Caki2 (cell line): ENCODE measurements at places on chromosomes 4 and X.
A peak's percentile ranks its signal among the peaks of the same experiment; 100 is the strongest.

DNA sequence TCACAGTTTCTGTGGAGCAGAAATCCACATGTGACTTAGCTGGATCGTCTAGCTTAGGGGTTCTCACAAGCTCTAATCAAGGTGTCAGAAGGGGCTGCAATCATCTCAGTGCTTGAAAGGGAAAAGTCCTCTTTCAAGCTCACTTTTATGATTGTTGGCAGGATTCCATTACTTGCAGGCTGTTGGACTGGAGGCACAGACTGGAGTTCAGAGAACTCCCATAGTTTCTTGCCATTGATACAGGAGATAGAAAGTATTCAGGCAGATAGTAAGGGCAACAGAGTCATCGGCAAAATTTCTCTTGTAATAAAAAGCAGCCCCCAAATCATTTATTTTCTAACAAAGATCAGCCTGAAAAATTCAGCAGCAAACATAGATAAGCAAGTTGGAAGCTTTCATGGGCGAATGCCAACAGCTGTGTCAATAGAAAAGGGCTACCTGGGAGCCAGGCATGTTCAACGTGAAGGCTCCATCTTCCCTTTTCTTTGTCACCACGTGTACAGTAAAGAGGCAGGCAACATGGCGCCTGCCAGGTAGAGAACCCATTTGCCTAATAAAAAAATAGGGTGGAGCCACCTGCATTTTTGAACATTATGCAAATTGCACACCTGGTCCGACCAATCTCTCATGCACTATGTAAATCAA is 64.4 kb downstream of the CXCL13 start:
- no peak for DNase-seq

DNA sequence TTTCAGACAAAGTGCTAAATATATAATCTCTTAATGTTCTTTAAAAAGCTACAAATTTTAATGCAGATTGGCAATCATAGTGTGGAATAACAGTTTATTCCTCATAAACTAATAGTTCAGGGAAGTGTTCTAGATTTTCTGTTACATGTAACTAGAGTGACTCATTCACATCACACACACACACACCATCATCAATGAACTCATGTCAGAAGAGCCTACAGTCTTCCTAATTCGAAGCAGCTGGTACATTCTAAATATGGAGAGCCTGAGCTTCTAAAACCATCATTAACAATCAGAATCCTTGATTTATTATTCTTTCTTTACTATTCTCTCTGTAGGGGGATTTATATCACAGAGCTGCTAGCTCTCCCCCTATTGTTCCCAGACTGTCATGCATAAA is 49.6 kb downstream of the DKK2 start:
- no peak for DNase-seq

DNA sequence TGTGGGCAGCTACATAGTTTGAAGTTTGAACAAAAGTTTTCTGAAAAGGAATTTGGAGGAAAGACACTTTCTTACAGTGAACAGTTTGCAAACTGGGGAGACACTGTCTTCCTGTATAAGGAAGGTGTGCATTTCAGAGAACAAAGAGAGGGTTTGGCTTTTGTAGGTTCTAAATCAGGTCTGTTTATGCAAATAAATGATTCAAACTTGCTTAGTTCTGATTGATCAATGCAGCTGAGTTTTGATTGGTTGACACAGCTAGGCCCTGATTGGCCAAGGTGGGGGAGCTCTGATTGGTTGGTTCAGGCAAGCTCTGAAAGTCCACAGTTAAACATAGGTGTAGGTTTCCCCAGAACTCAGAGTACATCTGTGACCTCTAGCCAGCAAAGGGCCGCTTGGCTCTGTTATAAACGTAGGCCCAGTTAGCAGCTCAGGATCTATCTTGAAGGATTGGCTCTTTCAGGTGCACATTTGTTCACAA is 63.0 kb upstream of the ENPP6 start:
- no peak for DNase-seq

DNA sequence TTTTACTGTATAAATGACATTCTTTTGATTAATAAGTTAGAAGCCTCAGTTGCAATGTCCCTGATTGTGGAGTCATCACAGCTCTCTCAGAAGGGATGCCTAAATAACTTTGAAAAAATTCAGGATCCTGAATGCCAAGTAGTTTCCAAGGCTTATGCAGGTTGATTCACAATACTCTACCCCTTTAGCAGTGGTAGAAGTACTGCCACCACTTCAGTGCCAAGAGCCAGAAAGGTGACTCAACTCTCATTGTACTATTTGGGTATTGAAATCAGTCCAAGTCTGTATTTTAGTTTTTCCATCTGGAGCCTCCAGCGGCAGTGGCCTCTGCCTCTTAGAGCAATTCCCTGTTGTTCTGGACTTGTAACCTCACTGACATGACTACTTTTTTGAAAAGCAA is 320.1 kb upstream of the NDST4 start:
- DNase-seq, result no peak

DNA sequence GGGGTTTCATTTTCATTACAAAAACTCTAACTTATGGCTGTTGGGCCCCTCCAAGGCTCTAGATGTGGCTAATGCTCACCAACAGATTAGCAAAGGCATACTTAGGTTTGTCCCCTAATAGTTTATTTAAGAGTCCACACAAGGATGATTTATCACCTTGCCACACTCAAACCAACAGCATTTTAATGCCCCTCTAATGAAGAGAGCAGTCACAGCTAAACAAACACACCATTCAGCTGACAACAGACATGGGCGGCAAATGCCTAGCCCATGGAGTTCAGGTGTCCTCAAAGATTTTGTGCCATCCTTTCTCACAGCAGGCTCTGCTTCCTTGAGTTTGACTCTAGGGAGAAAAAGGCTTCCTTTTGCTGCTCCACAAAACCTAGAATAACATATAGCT is 61.8 kb upstream of the CITED1 start:
- DNase-seq, result no peak

DNA sequence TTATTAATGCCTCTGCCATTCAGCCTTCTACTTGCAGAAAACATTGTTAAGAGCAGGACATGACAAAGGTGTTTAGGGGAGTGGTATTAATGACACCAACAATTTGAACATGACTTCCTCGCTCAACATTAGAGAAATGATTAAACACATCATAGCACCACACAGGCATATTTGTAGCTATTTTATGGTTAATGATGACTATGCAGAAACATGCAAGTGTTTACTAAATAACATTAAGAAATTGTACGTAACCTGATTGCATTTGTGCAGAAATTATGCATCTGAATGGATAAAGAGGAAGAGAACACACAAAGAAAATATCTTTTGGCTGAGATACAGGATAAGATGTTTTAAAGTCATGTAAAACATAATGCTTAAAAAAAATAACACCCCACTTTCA is 323.5 kb downstream of the LDB2 start:
- DNase-seq, result no peak

- no peak for DNase-seq
Measured at GRCh38 chr4:152424977-152425376, 110.9 kb downstream of the FBXW7 start.

DNA sequence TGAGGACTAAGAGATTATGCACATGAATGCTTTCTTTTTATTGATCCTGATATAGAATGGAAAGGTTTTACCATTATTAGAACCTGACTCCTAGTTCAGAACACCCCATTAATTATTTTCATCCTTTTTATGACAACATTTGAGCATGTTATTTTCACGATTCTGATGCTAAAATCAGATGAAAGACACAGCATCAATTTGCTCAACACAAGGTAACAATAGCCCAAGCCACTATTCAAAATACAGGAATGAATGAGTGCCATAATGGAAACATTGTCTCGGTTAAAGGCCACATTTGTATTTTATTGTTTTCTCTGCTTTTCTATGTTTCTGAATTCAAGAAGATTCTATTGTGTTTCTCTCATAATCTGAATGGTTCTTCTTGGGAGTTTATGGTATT is 126.3 kb upstream of the POF1B start:
- DNase-seq, result no peak

DNA sequence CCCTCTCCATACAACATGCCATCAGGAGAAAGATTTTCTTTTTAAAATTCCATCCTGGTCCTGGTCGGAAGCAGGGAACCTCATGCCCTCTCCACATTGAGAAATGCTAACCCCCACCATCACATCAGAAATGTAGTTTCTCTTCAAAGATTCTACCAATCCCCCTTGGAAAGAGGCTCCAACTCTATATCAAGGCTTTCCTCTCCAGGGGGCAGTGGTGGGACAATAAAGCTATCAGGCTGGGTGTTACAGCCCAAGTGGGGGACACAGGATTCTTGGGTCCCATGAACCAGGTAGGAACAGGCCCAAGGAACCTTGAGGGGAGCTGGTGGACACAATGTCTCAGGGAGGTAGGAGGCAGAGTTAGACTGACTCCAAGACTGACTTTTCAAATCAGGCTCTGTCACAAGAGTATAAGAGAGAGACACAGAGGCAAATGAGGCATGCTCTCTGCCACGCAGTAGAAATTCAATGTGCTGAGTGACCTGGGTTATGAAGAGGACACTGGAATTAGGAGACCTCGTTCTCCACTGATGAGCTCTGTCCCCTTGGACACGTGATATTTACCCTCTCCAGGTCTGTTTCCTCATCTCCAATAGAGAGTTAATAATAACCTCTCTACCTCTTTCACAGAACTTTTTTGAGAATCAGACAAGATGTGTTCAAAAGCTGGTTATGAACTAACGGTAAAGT is 4.5 kb downstream of the GJB1 start:
- DNase-seq, result no peak

DNA sequence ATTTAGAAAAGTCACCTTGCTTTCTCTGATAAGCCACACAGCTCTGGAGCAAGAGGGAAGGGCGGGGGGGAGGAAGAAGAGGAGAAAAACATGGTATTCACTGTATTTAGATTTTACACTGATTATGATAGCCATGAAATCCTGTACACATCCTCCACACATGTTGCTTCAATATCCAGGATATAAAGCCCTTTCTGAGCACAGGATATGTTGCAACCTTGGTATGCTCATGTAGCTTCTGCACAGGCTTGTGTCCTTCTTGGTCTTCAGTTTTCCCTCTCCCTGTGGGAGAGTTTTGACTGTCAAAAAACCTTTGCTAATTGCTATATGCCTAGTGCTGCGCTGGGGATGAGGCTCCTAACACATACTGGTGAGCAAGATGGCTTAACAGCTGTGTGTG is 61.9 kb upstream of the DAPP1 start:
- no peak for DNase-seq

GRCh38 chrX:44785652-44786051 is 58.2 kb upstream of the DUSP21 start:
- DNase-seq, result peak; percentile 21

DNA sequence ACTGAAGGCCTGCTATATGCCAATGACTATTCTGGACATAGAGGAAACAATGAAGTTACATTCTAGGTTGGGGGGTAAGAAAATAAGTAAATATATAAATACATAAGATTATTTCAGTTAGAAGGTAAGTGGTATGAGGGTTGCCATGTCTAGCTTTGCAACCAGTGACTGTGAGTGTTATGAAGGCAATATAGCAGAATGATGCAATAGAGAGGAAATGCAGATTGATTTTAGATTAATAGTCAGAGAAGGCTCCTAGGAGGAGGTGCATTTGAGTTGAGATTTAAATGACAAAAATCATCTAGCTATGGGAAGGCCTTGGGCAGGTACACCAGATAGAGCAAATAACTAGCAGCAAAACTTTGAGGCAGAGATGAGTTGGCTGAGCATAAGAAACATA is 243.2 kb downstream of the FBXO8 start:
- DNase-seq, result no peak

DNA sequence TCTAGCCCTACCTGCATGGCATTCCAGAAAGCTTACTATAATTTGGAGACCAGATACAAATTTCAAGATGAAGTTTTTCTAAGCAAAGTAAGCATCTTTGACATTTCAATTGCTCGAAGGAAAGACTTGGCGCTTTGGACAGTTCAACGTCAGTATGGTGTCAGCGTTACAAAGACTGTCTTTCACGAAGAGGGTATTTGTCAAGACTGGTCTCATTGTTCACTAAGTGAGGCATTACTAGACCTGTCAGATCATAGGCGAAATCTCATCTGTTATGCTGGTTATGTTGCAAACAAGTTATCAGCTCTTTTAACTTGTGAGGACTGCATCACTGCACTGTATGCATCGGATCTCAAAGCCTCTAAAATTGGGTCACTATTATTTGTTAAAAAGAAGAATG is 17.6 kb downstream of the THAP9 start:
- no peak for DNase-seq

GRCh38 chr4:155966731-155967395 is 13.2 kb upstream of the CTSO start:
- DNase-seq, result no peak

- no peak for DNase-seq
Measured at GRCh38 chrX:9899640-9900111, 67.5 kb upstream of the CLDN34 start.

- peak; percentile 91 for DNase-seq
Measured at GRCh38 chr4:15677507-15677988, 4.1 kb upstream of the FAM200B start.

DNA sequence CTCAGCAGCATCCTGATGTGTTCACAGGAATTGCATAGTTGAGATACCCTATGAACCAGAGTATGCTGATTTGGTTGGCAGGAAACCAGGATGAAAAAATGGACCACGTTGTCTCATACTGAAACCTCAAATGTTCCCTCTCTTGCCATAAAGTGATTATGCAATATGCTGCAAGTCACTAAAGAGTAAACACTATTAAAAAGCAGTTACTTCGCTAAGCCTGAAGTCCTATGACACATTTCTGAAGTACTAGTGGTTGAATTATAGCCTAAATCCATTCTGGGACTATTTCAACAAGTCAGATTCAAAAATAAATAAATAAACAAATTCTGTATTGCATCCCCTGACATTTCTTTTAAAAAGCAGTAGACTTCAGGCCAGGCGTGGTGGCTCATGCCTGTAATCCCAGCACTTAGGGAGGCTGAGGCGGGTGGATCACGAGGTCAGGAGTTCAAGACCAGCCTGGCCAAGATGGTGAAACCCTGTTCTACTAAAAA is 106.0 kb upstream of the NAP1L5 start:
- DNase-seq, result peak; percentile 61

GRCh38 chr4:70980196-70980595 is 13.3 kb upstream of the DCK start:
- DNase-seq, result no peak

DNA sequence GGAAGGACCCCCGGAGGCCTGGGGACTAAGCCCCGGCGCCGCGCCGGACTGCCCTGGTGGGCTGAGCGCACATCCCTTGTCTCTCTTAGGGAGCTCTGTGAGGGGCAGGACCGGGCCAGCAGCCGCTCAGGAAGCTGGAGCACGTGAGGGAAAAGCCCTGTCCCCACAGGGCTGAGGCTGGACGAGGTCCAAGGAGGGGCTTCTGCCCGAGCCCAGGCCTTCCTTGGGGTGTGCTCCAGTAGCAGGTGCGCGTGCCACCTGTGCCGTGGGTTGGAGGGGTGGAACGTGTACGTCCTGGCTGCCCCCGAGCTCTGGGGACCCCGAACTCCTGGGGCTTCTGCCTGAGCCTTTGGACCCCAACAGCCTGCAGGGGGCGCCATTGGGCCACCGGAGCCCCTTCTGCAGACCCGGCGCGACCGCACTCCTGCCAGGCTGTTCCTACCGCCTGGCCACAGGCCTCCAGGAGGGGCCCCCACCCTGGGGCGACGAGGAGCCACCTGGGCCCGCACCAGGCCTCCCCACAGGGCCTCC is 27.2 kb downstream of the TACC3 start:
- DNase-seq, result peak; percentile 37
